Head of caudate nucleus (tissue), 42 donors: ENCODE measurements at places on chromosomes 1 and 21.
A peak's percentile ranks its signal among the peaks of the same experiment; 100 is the strongest.

- no peak for DNase-seq
Observed at GRCh38 chr1:242546849-242547729, 22.6 kb upstream of the PLD5 start.

DNA sequence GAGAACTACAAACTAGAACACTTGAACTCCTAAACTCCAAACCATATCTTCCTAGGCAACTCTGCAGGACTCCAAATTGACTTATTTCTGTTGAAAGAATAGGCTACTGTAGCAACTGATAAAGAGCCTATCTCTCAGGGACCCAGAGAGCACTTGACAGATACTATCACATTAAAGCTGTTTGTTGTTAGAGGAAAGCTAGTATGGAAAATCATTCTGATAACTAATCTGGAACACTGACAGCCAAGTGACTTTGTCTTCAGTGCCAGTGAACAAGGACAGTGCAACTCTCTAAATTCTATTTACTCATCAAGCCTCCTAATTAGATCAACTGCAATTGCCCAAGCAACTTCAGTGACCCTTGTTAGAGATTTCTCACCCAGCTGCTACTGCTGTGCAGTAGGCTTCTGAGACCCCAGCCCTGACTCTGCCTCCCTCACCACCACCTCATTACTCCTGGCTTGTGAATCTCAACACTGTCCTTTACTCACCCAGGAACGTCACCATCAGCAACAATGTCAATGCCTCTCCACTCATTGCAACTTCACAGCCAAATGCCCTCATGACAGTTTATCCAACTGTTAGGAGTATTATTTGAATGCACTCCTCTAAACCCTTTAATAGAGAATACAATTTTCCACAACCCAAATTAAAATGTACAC, 7.4 kb upstream of the RGS13 start:
- no peak for DNase-seq

GRCh38 chr21:22083899-22084298, 1085.7 kb downstream of the NCAM2 start:
- DNase-seq = no peak

DNA sequence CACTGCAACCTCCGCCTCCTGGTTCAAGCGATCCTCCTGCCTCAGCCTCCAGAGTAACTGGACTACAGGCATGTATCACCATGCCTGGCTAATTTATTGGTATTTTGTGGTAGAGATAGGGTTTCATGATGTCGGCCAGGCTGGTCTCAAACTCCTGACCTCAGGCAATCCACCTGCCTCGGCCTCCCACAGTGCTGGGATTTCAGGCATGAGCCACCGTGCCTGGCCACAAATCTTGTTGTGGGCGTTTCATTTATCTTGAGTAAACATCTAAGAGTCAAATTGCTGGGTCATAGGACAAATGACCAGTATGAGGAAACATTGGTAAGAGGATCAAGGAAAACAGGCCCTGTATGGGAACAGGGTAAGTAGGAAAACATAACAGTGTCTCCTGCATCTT, 17.9 kb downstream of the TMEM200B start:
- no peak for DNase-seq

DNA sequence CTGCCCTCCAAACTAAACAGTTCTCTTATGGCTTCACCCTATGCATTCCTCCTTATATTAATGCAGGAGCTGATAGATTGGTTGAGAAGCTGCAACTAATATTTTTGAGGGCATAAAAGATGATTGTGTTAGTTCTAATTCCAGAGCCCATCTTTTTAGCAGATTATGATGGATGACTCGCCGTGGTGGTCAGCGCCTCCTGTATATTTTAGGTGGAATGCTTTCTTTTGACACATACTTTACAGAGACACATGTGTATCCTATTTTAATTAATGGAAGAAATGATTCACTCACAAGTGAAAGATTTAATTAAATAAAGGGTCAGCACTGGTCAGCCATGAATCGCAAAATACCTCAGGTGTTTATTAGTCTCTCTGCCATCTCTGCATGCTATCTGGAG, 120.7 kb downstream of the TM2D1 start:
- no peak for DNase-seq

DNA sequence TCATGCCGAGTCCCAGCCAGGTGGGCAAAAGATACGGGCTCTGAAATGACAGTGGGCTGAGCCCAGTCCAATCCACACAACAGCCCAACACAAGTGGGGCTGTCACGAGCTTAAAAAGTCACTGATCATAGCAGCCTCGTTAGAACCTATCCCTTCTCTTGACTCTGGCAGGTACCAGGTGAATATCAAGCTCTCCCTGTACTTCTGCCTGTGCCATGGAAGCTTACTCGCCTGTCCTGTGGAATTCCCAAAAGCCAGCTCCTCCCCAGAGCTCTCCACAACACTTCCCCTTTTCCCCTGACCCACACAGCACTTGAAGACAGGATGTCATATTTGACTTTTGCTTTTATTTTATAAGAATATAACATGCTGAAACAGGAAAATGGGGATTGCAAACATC, 5.9 kb downstream of the RGS16 start:
- DNase-seq = no peak

DNA sequence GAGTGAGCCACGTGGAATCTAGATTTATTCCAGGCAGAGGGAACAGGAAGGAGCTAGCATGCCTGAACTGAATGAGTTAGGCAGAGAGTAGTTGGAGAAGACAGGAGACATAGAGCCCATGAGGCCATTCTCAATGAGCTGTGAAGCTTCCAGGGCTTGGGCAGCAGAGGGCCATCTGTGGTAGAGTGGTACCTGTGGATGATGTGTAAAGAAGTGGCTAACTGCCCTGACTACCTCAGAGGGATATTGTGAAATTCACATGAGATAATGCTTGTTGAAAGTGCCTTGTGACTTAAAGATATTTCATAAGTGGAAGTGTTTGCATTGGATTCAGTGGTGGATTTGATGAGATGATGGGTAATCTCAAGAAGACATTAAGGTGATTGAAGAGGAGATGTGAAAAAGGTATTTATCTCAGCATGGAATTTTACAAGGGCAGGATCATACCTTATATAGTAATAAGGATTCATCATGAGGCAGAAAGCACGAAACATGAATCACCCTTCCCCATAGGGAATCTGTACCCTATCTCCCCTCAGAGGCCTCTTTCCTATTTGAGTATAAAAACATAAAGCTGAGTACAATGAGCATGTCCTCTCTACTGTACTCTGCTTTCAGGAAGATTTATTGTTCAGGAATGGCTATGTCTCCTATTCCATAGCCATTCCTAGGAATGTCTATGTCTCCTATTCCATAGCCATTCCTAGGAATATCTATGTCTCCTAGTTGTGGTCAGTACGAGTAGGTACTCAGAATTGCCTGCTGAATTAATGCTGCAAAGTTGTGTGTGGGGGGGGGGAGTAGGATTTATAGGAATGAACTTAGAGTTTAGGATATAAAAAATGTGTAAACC, 146.8 kb downstream of the PAPPA2 start:
- no peak for DNase-seq

DNA sequence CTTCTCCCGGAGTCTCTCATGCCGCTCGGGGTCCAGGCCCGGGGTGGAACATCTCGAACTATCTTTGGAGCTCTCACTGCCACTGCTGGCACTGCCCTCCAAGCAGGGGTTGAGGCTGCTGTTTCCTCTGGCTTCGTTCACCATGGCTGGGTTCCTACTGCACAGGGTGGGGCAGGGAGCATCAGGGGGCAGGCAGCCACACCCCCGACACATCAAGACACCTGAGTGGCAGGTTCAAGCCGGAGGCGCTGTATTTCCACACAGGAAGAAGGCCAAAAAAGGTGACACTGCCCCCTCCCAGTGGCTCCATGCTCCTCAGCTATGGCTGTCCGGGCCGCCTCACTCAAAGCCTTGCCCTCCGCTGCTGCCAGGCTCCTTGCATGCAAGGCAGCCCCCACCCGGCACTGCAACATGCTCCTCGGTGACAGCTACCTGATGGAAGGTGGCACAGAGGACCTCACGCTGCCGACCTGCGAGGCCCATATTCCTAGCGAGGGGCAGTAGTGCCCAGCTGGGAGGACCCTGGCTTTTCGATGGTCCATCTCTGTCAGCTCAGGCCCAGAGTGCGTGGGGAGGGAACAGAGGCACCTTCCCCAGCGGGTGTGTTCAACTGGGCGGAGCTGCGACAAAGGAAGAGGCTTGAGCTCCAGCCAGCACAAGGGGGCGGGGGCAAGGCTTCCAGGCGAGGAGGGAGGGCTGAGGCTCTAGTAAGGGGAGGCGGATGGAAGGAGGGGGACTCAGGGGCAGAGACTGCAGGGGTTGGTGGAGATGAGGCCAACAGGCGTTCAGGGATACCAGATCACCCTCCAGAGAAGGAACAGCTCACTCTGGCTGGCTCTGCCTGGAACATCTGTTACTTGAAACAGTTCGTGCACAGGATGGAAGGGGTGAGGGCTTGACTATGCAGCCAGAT, 2.5 kb downstream of the MTHFR start:
- DNase-seq = peak; percentile 67

DNA sequence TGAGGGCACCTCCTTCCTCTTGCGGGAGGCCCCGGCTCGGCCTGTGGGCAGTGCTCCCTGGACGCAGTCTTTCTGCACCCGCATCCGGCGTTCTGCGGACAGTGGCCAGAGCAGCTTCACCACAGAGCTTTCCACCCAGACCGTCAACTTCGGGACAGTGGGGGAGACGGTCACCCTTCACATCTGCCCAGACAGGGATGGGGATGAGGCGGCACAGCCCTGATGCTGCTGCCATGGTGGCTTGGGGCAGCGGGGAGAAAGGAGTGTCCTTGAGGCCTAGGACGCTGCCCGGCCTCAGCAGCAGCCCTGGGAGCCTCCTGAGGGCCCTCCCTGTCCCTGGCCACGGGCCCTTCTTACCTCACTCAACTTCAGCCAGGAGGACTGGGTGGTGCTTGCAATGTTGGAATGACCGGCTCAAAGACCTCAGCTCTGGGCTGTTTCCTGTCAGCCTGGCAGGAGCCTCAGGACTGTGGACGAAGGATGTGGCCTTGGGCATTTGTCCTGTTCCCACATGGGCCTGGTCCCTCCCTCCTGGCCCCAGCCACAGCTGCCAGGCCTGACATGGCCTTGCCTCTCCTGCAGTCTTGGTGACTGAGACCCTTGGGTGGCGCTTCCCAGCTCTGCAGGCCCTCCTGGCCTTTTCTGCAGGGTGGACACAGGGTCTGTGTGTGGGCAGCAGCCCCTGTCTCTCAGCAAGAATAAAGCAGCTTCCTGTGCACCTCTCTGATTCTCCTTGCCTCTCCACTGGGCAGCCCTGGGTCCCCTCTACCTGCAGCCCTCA, 45.9 kb downstream of the TRIM11 start:
- DNase-seq = no peak
